ENCODE measurements at places on chromosomes 7 and 10. TPM values are rescaled to one million over a fixed set of nuclear protein-coding genes. Genes with fewer than 3 reads are reported as not detected.

ARHGAP19 gene
- 9.9 TPM for total RNA-seq

DNA sequence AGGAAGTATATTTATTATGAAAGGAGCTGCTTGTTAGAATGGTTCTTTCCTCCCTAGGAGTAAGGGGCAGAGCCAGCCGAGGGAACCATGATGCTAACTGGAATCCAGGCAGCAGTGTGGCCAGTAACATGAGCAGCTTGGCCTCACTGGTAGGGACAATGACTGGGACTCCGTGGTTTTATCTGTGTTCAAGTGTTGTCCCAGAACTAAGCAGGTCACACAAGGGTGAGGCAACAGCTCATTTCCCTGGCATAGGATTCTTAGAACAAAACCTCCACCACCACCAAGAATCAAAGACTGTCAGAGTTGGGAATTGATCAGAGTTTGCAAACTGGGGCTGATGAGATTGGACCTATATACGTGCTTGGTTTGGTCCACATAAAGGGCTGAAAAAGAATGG lies 138.9 kb upstream of the COBL start:
- no peak for DNase-seq

ELAPOR2 gene
- not detected for total RNA-seq

- no peak for DNase-seq
Observed at GRCh38 chr7:157523766-157524421, 187.1 kb downstream of the DNAJB6 start.

DNA sequence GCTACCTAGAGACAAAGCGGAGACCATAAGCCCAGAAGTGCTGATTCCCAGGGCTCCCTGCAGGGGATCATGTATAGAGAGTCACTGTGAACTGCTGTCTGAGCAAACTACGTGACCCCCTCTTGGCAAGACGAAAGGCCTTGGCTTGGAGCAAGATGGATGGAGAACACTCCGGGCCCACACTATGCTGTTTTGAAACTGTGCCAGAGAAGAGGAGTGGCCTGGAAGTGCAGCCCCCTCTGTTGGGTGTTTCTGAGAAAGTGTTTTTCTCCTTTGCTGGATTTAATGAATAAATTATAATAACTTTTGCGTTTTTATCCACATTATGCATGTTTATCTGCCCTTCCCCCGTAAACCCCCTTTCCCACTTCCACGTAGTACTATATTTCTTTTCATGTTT lies 639.3 kb upstream of the GALNT17 start:
- DNase-seq: no peak

NACAD gene
- 8.2 TPM for total RNA-seq

LIPJ gene
- not detected for total RNA-seq

DNA sequence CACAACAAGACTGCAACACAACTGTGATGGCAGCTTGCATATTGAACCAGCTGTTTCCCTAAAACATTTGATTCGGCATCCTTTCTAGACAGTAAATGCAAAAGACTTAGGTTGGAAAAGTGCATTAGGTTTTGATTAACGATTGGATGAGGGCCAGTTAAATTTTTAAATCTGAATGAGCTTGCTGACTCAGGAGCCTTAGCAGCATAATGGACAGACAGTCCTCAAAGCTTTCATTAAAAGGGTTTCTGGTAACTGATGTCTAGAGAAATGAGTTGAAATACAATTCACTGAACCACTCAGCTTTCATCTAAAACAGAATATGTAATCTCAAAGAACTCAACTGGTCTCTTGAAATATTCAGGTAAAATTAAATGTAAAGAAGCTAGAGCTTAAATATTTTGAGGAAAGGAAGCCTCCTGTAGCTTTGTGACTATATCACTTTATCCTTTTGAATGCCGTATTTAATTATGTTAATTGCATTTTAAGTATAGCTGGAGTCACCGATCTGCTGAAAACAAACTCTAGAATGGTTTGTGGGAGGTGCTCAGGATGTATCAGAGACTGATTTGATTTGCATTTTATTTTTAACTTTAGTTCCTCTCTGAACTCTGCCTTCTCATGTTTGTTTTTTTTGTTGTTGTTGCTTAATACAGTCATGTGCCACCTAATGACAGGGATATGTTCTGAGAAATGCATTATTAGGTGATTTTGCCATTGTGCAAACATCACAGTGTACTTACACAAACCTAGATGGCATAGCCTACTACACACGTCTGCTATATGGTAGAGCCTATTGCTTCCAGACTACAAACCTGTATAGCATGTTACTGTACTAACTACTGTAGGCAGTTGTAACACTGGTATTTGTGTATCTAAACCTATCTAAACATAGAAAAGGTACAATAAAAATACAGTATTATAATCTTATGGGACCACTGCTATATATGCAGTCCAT lies 29.2 kb upstream of the ATRNL1 start:
- no peak for DNase-seq

CYP3A7 gene
- total RNA-seq: not detected

DNA sequence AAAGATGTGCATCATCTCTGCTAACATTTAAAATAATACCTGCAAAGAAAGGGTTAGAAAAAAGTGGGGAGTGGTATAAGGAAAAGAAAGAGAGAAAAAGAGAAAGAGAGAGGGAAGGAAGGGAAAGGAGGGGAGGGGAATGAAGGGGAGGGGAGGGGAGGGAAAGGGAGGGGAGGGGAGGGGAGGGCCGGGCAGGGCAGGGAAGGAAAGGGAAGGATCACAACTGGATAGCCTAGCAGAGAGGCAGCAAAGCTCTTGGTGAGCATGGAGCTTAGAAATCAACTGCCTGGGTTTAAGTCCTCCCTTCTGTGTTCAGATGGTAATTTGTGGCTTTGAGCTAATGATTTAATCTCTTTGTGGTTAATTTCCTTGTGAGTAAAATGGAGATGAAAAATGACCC lies 5.4 kb upstream of the FAM237B start:
- DNase-seq: no peak

DNA sequence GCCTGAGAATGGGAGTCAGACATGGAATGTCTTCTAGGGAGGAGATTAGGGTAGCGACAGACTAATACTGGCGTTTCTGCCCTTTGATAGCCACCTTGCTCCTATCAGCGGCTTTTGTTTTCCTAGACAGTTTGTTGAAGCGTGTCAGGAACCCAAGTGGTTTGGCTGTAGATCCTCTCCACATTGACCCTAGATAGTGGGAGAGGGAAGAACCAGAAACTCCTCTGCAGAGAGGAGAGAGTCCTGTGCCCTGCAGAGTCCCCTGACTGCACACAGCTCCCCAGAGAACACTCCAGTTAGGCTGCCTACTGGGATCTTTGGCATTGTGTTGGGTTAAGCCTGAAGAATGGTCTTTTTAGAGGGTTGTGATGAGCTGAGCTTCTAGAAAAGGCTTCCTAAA lies 2.4 kb downstream of the MEPCE start:
- DNase-seq: no peak

GLI3 gene
- total RNA-seq: 12.0 TPM

GRCh38 chr10:125828311-125828710 lies 5.0 kb downstream of the BCCIP start:
- DNase-seq: no peak

WIPF3 gene
- total RNA-seq: not detected

GRCh38 chr7:24580283-24580946 lies 7.2 kb downstream of the PALS2 start:
- DNase-seq: no peak

DNA sequence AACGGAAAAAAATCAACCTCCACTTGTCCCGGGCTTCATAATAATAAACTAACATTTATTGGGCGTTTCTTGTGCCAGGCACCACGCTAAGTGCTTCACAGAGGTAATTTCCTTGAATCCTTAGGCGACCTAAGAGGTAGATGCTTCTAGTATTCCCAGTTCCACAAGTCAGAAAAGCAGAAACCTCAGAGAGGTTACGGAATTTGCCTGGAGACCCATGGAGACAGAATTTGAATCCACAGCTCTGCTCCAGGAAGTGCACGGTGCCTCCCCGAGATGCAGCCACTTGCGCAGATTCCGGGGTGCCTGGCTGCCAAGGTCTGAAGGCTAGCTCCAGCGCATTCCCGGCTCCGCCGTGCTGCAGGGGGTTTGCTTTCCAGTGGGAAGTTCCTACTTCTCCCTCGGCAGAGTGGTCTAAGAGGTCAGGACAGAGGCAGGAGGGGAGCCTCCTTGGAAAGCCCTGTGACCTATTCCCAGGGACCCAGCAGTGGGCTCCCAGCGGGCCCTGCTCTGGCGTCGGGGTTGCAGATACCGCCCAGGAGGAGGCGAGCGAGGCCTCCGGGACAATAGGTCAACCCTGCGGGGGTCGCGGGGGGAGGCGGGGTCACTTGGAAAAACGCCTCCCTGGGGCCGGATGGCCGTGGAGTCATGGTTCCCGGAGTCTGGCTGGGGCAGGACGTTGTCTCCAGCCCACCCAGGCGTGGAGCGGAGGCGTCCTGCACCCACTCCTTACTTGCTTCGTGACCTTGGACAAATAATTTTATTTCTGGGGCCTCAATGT lies 10.1 kb upstream of the NKX2-3 start:
- no peak for DNase-seq

STK31 gene
- not detected for total RNA-seq

STAMBPL1 gene
- total RNA-seq: 26.5 TPM

GRCh38 chr7:7959979-7960670 lies 8.5 kb upstream of the GLCCI1 start:
- no peak for DNase-seq

GRCh38 chr10:88417387-88418030 lies 165.6 kb downstream of the RNLS start:
- DNase-seq: no peak

- no peak for DNase-seq
Observed at GRCh38 chr10:113241599-113242360, 291.7 kb downstream of the TCF7L2 start.

GIMAP4 gene
- not detected for total RNA-seq

DNA sequence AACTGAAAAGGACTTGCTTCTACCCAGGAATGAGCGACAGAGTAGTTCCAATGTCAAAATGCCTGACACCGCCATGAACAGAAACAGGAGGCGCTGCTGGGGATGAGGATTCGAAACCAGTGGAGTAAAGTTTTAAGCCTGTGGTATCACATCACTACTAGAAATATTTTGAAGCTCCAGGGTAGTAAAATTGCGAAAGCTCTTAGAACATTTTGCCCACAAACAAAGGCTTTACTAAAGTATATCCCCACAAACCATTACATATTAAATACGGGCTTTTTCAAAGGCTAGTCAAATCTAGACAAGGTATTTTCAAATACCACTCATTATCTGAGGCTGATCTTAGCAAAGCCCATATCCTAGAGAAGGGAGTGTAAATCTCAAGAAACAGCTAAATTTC lies 2.4 kb downstream of the PRDX3 start:
- no peak for DNase-seq

DNA sequence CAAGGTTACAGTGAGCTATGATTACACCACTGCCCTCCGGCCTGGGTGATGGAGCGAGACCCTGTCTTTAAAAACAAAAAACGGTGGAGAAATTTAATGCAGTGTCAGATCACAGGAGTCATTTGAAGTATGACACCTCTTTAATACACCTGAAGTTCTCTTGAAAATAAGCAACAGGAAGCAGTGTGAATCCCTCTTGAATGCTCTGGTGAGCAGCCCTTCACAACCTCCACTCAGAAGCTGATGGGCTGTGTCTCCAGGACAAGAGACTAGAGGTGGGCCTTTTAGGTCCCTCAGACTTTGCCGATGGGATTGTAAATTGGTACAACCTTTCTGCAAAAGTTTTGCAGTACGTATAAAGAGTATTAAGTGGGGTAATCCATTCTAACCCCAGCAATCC lies 50.1 kb downstream of the CYP26A1 start:
- DNase-seq: no peak

GRCh38 chr10:90816466-90816865 lies 41.4 kb downstream of the HTR7 start:
- DNase-seq: no peak

DNA sequence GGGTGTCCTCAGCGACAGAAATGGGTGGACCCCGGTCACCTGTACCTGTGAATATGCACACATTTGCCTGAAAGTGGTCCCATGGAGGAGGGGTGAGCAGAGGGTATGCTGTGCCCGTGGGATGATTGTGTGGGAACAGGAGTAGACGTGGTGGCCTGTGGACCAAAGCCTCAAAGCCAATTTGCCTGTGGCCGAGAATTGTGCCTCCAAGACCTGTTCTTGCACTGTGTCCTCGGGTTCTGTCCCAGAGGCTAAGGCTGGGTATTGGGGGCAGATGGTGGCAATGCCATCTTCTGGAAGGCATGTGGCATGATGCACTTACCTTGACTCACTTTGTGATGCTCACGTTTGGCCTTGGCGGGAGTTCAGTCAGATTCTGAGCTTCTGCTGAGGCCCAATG lies 351.0 kb downstream of the TCERG1L start:
- no peak for DNase-seq

All from HFFc6 (cell line).